ENCODE measurements at places on chromosomes 13 and 19.
A peak's percentile ranks its signal among the peaks of the same experiment; 100 is the strongest.

DNA sequence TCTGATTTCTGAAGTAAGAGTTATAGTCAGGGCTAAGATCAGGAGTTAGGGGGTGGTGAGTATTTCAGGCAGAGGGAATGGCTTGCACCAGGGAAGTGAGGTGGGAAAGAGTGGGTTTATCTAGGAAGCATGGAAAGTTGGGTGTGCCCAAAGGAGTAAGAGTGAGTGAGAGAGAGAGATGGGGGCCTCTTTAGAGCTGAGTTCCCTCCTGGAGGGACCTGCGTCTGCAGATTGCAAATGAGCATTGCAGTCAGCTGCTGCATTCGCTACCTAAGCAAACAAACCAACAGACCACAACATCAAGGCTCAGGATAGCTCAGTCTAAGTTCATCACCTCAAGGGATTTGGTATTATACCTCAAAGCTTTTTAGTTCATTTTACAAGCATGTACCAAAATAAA lies 405.8 kb downstream of the FGF9 start:
- no peak for DNase-seq

DNA sequence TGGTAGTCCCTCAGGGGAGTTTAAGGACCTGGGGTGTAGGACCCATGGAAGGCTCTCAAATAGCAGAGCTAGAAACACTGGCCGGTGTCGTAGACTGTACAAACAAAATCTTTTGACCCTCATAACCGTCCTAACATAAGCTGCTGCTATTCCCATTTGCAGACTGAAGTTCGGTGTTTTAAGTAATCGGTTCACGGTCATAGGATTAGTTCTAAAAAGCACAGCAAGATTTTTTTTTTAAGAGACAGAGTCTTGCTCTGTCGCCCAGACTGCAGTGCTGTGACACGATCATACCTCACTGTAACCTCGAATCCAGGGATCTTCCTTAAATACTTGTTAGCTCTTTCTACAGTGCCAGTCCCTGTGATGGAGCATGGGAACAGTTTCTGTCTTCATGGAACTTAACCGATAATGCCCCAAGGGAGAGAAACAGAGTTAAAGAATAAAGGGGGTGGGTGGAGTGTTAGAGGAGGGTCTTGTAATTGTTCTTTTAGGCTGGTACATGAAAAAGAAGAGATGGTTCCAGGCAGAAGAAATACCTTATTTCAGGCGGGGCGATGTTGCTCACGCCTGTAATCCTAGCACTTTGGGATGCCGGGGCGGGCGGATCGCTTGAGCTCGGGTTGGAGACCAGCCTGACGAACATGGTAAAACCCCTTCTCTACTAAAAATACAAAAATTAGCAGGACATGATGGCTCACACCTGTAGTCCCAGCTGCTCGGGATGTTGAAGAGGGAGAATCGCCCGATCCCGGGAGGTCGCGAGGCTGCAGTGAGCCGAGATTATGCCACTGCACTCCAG lies 475 bp upstream of the ZC3H4 start:
- no peak for DNase-seq

DNA sequence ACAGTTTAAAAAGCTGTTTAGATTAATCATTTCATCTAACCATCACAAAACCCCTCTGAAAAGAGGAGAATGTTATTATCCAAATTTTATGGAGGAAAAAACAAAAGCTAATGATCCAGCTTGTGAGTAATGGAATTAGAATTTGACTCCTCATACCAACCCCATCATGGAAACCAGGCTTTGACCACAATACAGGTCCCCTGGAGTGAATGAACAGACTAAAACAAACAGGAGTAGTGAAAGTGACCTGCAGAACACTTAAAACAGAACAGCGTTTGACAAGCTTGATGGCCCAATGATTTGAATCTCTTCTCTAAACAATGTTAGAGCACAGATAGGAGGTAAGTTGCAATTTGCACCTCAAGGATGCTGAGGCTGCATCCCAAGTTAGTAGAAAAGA lies 230.0 kb downstream of the DCT start:
- no peak for DNase-seq

- DNase-seq: no peak
Observed at GRCh38 chr13:91313103-91313502, 34.4 kb upstream of the MIR17HG start.

- no peak for DNase-seq
Observed at GRCh38 chr13:84032116-84032515, 149.8 kb upstream of the SLITRK1 start.

DNA sequence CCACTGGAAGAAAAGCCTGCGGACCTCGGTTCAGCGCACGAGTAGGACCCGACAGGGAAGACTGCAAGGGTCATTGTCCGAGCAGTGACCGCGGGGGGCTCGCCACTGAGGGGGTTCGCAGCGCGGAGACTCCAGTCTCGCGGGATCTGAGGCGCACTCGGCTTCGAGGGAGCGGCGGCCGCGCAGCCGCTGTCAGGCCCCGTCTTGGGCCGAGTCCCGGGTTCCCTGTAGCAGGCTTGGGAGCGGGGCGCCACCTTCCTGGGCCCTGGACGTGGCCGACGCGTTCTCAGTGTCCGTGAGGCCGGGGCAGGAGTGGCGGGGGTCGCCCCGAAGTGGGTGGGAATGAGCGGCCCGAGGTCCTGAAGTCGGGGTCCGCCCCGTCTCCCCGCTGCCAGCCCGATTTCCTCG lies 474 bp upstream of the FAM174C start:
- DNase-seq: no peak

DNA sequence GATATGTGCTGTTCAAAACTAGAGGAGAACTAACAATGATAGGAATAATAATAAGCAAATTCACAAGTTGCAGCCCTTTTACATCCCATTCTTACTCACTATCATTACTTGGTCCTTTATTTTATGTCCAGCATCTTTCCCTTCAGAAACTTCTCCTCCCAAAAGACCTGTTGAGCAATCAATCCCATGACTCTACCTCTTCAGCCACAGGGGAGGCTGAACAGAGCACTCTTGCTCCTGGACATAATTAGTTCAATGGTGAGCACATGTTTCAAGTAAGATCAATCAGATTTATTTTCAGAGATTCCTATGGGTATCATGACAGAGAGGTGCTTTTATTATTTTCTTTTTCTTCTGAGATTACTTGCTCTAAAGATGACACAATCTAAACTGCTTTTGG lies 260.0 kb downstream of the COG6 start:
- no peak for DNase-seq

- DNase-seq: peak; percentile 37
Observed at GRCh38 chr19:39765091-39766076, 13.3 kb upstream of the LEUTX start.

- no peak for DNase-seq
Observed at GRCh38 chr13:64765636-64766035, 2464.5 kb downstream of the PCDH9 start.
